ENCODE measurements at places on chromosomes 2 and 18.

DNA sequence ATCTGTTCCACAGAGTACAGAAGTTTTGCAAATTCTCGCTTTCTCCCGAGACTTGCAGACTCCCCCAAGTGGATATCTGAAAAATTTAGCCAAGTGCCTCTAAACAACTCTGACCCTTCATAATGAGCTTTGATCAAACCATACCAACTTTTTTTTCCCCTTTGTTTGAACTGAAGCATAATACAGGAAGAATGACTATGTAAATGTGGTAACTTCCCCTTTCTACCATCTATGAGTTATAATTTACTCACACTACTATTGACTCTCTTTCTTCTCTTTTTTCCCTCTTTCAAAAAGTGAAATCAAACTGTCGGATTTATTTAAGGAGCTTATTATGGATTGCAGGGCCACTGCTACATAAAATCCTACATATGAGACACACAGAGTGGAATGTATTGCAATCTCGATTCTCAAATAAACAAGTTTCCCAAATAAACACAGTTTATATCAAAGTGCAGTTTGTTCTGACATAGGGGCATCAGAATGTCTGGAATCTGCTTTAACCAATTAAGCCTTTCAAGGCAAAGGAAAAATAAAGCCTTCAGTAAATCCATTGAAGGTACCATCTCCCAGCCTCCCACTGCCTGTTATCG lies 1.4 kb upstream of the ZNF804A start:
- DNase-seq, result peak; percentile 53

- no peak for DNase-seq
These were observed 85.4 kb upstream of the HS6ST1 start for GRCh38 chr2:128403814-128404708.

GRCh38 chr18:39799006-39799405 lies 2156.0 kb upstream of the PIK3C3 start:
- DNase-seq, result peak; percentile 48

- DNase-seq, result peak; percentile 83
These were observed 35.9 kb upstream of the SNED1 start for GRCh38 chr2:240962300-240963064.

DNA sequence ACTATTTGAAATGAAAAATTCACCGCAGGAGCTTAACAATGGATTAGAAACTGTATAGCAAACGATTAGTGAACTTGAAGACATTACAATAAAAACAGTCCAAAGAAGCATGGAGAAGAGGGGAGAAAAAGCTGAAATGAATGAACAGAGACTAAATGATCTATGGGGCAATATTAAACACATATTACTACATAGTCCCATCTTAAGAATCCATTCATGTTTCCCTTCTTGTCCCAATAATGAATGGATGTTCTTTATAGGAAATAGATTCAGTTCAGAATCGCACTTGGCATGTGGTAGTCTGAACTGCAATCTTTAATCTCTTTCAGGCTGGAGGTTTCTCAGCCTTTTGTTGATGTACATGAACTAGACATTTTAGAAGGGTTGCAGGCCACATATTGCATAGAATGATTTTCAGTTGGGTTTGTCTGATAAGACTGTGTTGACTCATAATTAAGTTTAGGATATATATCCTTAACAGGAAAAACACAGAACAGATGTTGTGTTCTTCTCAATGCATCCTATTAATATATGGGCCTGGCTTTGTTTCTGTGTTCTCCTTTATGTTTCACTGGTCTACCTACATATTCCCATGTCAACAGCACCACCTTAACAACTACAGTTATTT lies 27.9 kb downstream of the CCDC88A start:
- no peak for DNase-seq

DNA sequence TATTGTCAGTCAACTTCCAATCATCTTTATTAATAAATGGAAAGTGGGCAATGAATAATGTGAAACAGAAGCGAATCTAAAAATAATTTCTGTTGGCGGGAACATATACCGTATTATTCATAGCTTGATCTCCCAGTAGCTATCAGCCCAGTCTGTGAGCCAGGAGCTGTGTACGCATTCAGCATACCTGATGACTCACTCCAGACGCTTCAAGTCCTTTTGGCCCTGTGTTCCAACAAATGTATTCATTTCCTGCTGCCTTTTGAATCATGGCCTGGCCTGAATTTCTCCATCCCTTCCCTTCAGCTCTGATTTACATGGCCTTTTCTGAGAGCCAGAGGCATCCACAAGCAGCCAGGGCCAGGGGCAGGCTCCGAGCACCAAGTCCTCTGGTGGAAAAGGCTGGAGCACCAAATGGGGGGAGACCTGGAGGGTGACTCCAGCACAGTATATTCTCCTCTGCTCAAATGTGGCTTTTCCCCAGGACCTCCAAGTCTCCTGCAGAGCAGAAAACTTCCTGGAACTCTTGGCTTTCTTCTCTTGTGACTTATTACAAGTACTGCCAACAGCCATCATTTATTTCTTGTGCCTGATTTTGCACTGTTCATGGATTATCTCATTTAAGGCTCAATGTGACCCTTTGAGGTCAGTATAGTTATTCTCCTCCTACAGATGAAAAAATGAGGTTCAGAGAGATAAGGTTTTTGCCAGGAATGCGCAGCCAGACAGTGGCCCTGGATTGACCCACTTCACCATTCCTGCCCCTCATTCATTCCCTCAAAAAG lies 108.7 kb downstream of the EN1 start:
- peak; percentile 99 for DNase-seq

GRCh38 chr2:106560773-106561172 lies 73.6 kb downstream of the CD8B2 start:
- DNase-seq, result no peak

GRCh38 chr18:56240405-56240804 lies 398.0 kb downstream of the TXNL1 start:
- peak; percentile 28 for DNase-seq

GRCh38 chr2:121450301-121450700 lies 80.4 kb upstream of the RNU4ATAC start:
- no peak for DNase-seq

DNA sequence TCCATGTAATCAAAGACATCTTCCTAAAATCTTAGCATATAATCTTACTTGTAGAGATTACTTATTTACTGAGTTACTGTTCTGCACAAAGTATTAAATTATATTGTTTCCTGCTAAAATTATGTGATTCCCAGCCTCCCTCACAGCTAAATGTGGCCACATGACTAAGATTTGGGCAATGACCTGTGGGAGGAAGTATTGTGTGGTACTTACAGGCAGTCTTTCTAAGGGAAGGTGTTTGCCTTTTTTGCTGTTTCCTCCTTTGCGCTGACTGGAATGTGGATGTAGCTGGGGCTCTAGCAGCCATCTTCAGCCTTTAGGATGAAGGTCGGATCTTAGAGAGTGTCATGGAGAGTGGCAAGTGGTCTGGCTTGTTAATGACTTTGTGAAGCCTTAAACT lies 146.3 kb upstream of the APCDD1 start:
- DNase-seq, result no peak

DNA sequence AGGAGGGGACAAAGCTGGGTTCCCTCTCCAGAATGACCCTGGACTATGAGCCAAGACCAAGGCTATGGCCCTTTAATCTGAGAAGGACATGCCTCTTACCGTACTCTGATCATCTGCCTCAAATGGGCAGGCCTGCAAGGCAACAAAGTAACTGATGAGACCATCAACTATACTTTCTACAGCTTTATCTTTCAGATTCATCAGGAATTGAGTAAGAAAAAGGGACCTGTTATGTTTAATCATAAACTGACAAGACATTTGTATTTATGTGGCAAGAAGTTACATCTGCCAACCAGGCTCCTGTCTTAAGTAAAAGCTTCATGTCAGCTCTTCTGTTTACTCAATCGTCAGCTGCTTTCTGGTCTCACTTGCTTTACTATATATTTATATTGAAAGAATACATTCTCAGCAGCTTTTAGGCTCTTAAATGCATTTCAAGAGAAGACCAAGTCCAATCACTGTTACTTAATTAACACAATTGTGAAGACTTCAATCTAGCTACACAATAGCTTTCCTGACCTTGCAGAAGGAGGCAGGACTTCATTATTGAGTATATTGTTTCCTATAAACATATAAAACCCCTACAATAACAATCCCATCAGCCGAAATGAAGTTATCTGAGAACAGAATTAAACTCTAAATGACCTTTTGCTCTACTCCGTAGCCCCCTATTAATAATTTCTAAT lies 163.8 kb downstream of the ETAA1 start:
- DNase-seq, result peak; percentile 55

GRCh38 chr2:145644820-145645302 lies 1124.9 kb upstream of the ZEB2 start:
- no peak for DNase-seq

- no peak for DNase-seq
These were observed 526.9 kb upstream of the ID2 start for GRCh38 chr2:8154936-8155335.

Data from choroid plexus epithelial cell (primary cell).